ENCODE measurements at places on chromosomes 16 and 17.

GRCh38 chr17:8951206-8951605, 14.3 kb downstream of the PIK3R5 start:
- no peak for DNase-seq

- no peak for DNase-seq
These were observed 32.7 kb downstream of the EMP2 start for GRCh38 chr16:10547708-10548107.

DNA sequence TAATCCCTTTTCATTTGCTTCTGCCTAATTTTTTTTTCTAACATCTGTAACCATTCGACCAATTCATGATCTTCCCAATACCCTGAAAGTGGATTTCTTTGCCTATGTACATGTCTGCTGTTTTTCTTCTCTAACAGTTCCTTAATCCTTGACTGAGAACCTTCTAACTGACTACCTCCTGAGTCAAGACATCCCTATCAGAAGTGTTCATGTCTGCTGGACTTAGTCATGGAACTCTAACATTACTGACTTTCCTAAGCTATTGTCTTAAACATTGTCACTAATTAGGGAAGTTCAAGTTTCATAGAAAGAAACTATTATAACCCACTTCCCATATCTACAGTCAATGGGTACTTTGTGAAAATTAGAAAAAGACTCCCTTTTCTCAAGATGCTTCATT, 52.4 kb upstream of the IRX5 start:
- peak; percentile 31 for DNase-seq

DNA sequence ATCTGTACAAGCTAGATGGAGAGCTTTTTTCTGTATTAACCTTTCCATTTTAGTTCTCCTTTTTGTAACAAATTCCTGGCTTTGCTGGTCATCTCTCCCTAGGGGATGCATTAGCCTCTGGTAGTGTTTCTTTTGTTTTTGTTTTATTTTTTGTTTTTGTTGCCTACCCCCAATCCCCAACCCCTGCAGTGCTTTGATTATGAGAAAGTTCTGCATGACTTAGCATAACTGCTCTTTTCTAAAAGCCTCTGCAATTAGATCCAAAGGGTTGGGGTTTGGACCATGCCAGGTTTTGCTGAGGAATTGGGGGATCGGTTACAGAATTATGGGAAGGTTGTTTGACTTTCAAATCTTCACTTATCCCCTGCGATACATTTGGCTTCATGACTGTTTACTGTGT, 98.2 kb downstream of the ADAMTS18 start:
- DNase-seq = peak; percentile 27

GRCh38 chr17:17345686-17346427, 42.7 kb downstream of the NT5M start:
- no peak for DNase-seq

- DNase-seq = peak; percentile 70
These were observed 26.9 kb upstream of the ZNF750 start for GRCh38 chr17:82866590-82867191.

GRCh38 chr17:41467561-41467960, 375 bp upstream of the KRT32 start:
- no peak for DNase-seq

DNA sequence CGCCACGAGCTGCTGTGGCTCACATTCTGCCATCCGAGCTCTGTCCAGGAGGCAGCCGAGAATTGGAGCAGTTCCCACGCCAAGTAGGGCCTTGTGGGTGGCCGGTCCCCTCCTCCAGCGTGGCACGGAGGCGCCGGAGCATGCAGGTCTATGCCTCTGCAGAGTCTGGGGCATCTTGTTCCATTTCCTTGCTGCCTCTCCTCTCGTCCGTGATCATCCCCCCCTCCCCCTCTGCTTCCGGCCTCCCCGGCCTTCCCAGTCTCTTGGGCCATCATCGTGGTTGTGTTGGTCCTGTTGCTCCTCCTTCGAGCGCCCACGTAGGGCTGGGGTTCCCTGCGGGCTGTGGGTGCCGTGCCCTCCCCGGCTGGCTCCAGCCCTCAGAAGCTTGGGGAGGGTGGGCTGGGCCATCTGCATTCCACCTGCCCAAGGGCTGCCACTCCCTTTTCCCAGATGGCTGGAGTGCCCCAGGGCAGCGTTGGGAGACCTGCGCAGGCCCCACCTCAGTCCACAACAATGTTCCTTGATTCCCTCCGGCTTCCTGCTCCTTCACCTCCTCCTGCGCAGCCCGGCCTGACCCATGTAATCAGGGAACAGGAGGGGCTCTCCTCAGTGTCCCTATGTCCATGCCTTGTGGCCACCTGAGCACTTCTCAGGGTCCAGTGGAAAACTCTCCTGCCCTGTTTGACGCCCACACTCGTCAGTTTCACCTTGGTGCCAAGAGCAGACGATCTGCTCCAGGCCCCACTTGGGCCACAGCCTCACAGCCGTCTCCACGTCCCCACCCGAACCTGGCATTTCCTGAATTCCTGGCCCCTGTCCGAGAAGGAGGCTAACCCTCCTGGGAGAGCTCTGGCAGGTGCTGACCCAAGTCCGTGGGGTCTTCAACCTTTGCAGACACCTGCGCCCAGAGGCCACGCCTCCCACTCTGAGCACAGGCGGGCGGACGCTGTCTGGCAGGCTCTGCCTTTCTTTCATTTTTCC, 37.1 kb downstream of the BAIAP2 start:
- no peak for DNase-seq

GRCh38 chr16:11586856-11587642, at the start of gene LITAF:
TSS of gene LITAF (minus strand) at chr16:11586919. CDS start at chr16:11556730, 30,189 bp downstream.
- DNase-seq = peak; percentile 54

- DNase-seq = peak; percentile 93
These were observed 1.9 kb downstream of the SLC16A3 start for GRCh38 chr17:82230609-82231311.

DNA sequence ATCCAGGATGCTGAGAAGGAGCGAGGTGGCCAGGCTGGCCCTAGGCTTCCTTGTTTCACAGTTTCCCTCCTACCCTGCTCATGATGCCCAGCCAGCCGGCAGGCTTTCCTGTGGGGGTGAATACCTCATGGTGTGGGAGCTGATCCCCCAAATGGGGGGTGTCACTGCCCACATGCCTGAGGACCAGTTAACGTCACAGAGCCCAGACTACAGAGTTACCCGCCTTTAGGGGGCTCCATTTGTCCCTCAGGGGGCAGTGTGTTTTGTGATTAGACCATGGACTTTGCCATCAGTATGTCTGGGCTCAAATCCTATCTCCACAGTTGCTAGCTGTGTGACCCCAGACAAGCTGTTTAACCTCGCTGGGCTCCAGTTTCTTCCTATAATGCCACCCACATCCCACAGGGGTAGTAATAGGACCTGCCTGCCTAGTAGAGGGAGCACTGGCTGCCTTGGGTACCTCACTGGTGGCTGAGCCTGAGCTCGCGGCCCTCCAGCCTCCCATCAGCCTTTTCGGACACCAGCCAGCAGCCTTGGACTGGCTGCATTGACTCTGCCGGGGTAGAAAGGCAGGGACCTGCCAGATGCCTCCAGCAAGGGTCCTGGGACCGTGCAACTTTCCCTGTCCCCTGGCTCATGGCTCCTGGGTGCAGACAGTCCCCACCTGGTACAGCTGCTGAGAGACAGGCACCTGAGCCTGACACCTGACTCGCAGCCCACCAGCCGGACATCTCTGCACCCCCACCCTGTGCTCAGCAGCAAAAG, 87.5 kb upstream of the GSE1 start:
- no peak for DNase-seq

DNA sequence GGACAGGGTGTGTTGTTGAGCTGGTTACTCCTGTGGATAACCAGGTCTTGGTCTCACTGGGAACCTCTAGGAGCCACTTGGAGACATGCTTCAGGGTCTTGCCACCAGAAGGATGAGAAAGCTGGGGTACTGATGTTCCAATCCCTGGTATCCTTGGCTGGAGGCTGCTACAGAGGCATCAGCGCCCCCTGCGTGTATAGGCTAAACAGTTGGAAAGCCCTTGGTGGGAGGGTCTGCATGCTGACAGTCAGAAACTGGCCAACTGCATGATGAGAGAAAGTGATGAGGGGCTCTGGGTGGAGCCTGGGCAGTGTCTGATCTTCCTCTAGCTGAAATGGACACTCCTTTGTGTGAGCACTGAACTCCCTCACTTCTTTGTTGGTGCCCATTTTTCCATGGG, 536.9 kb downstream of the XYLT1 start:
- DNase-seq = no peak

DNA sequence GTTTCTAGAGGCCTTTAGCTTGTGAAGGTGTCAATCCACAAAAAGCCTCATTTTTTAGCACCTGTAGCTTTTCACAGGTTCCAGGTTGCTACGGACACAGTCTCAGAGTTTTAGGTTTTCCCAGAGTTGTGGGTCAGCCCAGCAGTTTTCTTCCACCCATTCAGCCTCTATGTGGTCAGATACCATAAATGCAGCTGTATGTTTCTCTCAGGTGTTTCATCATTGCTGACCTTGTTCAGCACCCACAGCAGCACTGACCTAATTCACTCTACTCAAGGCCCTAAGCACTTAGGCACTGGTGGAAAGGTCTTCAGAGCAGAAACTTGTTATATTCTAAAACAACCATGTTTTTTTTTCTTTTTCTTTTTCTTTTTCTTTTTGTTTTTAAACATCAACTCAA, 15.0 kb upstream of the SPACA3 start:
- no peak for DNase-seq

DNA sequence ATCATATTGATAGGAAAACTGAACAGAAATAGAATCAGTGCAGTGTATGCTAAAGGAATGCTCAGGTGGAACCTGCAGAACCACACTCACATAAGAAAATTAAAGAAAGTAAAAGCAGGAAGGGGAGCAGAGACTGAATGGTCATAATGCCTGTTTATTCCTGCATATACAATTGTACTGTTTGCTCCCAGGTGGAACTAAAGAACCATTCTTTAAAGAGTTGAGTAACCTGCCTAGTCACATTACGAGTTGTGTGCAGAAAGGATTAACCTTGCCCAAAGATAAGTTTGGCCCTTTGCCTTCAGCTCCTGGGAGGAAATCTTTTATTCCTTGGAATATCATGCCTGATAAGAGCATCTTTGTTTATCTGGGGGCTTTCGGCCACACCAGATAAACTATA, 434.7 kb downstream of the KIF2B start:
- no peak for DNase-seq

DNA sequence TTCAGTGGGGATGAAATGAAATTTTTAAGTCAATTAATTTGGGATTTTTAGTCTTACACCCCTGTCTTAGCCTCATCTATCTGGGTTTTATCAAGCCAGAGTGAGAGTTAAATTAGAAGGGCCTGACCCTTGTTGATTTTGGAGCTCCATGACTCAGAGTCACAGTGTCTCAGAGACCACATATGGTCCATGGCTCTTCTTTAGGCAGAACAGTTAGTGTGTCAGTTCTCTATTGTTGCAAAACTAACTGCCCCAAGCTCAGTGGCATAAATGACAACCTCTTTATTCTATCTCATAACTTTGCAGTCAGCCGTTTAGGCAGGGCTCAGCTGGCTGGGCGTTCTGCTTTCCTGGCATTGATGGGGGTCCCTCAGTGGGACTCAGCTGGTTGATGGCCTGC, 44.7 kb downstream of the IRF8 start:
- no peak for DNase-seq

GRCh38 chr16:73794994-73795393, 501.6 kb upstream of the PSMD7 start:
- DNase-seq = peak; percentile 7

DNA sequence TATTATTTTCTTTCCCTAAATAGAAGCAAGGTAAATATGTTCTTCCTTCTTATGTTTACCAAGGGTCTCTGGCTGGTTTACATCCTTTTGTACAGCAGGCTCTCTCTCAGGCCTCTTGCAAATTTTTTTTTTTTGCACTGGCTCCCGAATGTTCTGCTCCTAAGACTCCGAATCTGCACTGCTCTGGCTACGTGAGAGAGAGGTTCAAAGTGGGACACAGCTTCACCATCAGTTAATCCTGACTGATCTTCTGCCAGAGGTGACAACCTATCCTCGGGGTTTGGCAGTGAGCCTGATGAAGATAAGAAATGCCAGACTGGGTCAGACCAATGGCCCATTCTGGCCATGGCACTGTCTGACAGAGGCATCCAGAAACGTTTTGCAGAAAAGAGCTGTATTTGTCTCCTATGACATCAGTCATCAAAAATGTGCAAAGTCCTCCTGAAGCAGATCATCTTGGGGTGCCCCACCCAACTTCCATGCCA, 136.9 kb downstream of the GRIN2A start:
- no peak for DNase-seq

GRCh38 chr16:68739964-68740627, 3.0 kb downstream of the CDH1 start:
- no peak for DNase-seq

DNA sequence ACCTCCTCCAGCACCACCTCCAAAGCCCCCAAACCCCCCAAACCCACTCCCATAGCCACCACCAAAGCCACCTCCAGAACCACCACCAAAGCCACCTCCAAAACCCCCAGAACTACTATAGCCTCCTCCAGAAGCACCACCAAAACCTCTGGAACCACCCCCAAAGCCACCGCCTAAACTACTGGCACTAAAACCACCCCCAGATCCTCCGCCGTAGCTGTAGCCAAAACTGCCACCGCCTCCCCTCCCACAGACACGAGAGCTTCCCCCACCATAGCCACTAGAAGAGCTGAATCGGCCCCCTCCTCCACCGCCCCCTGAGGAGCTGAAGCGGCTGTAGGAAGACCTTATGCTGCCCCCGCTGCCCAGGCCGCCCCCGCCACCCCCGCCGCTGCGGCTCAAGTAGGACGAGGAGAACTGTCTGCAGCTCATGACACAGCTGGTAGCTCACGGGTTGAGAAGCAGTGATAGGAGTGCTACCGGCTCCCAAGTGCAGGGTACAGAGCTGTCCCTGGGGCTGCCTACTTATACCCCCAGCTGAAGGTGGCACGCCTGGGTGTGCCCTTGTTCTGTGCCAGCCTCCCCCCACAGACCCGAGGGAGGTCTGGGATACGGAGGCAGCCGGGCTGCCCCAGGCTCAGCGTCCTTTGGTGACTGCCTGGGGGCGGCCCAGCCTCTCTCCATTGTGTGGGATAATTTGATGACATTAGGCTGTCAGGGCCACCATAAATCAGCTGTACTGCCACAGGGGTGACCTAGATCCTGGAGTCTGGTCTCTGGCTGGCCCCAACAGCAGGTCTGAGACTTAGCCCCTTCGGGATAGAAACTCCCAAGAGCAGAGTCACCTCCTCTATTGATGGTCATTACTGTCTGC, at the start of gene KRT9:
Gene KRT9 (minus strand): TSS at position 499 of the 874 bp plus-strand sequence. CDS start 67 bp downstream, at position 432.
- no peak for DNase-seq

DNA sequence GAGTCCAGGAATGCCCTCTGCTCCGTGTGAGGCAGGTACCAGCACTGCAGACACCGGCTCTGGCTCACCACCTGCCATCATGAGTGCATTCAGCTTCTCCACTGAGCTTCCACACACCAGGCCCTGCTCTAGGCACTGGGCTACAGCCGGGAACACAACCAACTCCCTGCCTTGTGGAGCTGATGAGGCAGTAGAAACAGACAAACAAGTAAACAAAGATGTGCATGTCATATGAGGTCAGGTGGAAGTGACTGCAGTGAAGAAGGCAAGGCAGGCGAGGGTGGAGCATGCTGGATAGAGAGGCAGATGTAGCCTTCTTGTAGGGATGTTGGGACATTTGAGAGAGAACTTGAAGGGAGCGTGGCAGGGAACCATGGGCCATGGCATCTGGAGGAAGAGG, 5.0 kb downstream of the NLRC5 start:
- no peak for DNase-seq

- DNase-seq = no peak
These were observed 20.1 kb downstream of the FAM83G start for GRCh38 chr17:18984273-18985114.

- no peak for DNase-seq
These were observed 162.6 kb downstream of the SDK2 start for GRCh38 chr17:73481676-73482075.

All from fibroblast of skin of scalp (primary cell).